ENCODE measurements at places on chromosomes 7 and 10.

DNA sequence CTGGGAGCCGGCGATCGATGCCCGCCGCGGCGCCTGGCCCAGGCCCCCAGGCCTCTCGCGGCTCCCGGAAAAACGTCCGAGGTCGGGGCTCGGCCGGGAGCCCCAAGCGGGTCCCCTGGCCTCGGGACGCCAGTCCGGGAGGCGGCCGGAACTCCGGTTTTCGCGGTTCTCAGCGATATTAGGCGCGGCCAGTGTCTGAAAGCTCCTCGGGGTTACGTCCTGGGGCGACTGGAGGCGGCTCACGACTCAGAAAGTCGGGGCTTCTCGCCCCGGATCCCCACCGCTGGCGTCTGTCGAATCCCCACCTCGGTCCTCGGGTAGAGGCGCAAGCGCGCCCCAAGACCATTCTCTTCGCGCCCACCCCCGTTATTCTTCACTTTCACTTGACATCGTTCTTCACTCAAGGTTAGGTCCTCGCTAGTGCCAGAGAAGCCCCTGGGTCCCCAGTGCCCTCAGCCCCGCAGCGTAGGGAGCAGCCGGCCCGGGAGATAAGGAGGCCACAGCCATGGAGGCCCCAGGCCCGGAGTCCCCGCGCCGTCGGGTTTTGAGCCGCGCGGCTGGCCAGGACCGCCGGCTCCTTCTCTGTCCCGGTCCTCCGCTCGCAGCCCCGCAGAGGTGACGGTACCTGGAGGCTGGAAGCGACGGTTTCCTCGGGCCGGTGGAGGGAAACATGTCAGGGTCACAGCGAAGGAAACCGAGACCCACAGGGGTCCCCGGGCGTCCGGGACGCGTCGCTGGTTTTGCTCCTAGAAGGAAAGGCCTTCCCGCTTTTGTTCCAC lies 35.2 kb upstream of the EBLN1 start:
- no peak for DNase-seq

GRCh38 chr7:151299530-151299929 lies 42.1 kb upstream of the NUB1 start:
- no peak for DNase-seq

DNA sequence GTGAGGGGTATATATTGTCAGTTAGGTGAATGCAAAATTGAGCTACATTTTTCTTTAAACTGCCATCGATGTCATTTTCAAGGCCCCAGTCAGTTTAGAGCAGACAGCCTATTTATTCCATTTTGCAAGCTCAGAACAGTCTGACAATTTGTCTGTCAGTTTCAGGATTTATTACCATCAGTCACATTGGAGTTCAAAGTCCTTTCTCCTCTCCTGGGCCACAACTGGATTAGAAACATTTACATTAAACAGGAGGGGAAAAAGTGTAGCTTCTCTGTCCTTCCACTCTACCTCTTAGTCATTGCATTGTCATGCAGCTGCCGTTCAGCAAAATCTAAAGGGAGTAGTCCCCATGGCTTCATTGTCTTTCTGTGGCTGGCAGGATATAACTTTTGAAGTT lies 3.5 kb upstream of the GHITM start:
- no peak for DNase-seq

GRCh38 chr7:148697256-148698006 lies 1.3 kb upstream of the CUL1 start:
- peak; percentile 73 for DNase-seq

- DNase-seq: no peak
Measured at GRCh38 chr10:79437111-79437814, 8.2 kb downstream of the ZCCHC24 start.

GRCh38 chr10:103452506-103453230 lies 498 bp upstream of the CALHM2 start:
- DNase-seq: no peak

DNA sequence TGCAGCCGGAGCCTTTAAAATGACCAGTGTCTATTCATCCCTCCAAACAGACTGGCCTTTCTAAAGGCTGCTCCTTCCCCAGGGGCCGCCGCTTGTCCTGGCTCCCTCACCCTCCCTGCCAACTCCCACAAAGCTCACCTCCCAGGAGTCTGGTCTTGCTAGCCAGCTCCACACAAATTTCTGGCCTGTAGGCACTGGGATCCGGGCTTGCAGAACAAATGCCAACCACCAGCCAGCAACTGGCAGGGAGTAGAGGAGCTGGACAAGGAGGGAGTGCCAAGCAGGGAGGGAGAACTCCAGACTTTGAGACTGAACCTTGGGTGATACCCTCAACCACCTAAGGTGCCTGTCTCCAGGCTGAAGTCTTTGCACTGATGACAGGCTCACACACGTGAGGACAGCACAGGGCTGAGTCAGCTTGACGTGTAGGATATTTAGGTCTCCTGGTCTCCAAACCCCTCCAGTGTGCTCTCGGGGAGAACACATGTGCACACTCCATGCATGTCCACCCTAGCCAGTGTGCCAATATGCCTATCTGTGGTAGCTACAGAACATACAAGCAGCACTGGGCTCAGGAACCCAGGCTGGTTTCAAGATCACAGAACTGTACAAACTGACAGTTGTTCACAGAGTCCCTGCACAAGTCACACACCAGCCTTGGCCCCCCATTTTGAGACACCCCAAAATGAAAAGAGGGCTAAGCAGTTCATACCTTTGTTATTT lies 6.0 kb downstream of the PAX2 start:
- DNase-seq: no peak

DNA sequence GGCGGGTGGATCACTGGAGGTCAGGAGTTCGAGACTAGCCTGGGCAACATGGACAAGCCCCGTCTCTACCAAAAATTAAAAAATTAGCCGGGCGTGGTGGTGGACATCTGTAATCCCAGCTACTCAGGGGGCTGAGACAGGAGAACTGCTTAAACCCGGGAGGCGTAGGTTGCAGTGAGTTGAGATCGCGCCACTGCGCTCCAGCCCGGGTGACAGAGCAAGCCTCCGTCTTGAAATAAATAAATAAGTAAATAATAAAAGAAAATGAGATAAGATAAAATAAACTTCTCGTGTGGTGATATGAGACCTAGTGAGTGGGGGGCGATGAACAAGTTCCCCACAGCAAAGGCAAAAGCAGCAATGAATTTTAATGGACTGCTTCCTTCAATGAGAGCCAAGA lies 33.6 kb upstream of the LMTK2 start:
- no peak for DNase-seq

DNA sequence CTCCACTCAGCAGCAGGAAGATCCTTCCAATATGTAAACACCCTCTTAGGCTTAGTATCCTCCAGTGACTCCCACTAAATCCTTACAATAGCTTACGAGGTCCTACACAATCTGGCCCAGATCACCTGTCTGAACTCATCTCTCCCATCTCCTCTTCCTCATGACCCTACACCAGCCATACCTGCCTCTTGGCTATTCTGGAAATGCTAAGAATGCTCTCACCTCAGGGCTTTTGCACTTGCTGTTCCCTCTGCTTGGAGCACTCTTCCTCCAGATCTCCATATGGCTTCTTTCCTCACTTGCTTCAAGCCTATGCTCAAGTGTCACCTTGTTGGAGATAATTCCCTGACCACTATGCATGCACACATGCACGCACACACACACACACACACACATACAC lies 50.8 kb upstream of the FRMD4A start:
- no peak for DNase-seq

- DNase-seq: no peak
Measured at GRCh38 chr7:3307435-3307834, 6.4 kb downstream of the SDK1 start.

DNA sequence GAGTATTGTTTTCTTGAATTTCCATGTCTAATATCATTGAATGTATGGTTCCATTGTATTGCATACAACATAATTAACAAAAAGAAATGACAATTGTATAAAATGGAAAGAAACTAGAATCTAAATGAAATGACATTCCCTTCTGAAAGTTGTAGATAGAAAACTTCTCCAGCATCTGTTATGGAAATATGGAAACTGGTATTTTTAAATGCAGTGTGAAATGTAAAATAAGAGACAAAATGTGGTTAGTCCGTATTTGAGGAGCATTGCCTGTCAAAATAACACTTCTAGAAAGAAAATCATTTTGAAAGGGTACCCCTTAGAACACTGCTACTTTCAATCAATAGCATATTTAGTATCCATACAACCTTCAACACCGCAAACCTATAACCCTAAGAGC lies 286.3 kb upstream of the CELF2 start:
- no peak for DNase-seq

GRCh38 chr7:92915348-92915747 lies 79.0 kb upstream of the CDK6 start:
- no peak for DNase-seq

DNA sequence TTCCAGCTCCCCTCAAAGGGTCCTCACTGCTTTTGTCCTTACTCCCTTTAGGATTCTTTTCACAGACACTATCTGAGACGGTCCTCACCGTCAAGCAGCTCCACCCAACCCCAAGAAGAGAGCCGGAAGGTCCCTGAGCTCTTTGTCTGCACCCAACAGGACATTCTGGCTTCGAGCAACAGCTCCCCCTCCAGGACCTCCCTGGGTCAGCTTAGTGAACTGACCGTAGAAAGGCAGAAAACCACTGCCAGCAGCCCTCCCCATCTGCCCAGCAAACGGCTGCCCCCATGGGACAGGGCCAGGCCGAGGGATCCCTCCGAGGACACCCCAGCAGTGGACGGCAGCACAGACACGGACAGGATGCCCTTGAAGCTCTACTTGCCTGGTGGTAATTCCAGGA lies 19.9 kb downstream of the MINDY4 start:
- DNase-seq: no peak

- no peak for DNase-seq
Measured at GRCh38 chr10:17101257-17101909, 28.2 kb downstream of the CUBN start.

GRCh38 chr7:47893238-47893637 lies 55.0 kb downstream of the PKD1L1 start:
- DNase-seq: no peak

- DNase-seq: peak; percentile 67
Measured at GRCh38 chr10:47031901-47032465, 120.8 kb downstream of the PTPN20 start.

DNA sequence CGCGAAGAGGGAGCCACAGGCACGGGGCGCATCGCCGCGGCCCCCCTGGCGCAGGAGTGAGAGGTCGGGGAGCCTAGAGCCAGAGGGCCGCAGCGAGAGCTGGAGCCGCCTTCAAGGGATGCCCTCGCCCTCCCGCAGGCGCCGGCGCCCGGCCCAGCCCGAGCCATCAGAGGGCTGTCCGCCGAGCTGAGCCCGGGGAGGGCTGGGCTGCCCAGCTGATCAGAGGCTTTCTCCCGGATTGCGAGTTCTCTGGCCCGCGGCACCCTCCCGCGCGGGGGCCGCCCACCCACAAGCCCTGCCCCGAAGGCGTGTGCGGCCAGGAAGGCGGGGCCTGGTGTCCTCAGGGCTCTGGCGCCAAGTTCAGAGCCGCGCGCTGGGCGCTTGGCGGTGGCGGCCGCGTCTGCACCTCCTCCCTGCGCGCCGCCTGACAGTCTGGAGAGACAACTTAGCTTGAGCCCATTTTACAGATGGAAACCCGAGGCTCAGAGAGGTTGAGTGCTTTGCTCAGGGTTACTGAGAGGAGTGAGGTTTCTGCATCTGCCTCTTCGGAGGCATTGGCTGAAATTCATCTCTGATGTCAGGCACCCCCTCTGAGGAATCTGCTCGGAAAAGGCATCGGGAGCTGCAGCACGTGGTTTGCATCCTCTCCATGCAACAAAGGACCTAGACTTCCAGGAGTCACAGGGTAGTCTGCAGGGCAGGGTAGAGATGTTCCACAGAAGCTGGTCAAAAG lies 3.8 kb upstream of the ANTXRL start:
- DNase-seq: peak; percentile 83

DNA sequence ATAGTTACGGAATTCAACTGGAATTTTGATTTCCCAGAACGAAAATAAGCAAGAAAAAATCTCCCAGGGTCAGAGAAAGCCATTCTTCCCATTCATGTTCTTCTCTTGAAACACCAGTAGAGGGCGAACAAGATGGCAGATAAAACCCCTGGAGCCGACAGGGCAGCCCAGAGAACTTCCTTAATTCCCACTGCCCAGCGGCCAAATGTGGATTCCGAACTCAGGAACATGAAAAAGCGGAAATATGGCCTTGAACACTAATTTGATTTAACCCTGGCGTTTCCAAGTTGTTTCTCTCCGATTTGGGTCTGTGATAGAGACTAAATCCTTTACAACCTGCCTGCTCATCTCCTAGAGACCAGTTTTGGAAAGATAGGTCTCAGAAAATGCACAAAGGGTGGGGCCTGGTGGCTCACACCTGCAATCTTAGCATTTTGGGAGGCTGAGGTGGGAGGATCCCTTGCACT lies 100.7 kb upstream of the WAC start:
- peak; percentile 79 for DNase-seq

GRCh38 chr7:106452031-106452851 lies 167.5 kb upstream of the NAMPT start:
- DNase-seq: no peak

- DNase-seq: no peak
Measured at GRCh38 chr10:93917064-93917391, 23.2 kb downstream of the SLC35G1 start.

DNA sequence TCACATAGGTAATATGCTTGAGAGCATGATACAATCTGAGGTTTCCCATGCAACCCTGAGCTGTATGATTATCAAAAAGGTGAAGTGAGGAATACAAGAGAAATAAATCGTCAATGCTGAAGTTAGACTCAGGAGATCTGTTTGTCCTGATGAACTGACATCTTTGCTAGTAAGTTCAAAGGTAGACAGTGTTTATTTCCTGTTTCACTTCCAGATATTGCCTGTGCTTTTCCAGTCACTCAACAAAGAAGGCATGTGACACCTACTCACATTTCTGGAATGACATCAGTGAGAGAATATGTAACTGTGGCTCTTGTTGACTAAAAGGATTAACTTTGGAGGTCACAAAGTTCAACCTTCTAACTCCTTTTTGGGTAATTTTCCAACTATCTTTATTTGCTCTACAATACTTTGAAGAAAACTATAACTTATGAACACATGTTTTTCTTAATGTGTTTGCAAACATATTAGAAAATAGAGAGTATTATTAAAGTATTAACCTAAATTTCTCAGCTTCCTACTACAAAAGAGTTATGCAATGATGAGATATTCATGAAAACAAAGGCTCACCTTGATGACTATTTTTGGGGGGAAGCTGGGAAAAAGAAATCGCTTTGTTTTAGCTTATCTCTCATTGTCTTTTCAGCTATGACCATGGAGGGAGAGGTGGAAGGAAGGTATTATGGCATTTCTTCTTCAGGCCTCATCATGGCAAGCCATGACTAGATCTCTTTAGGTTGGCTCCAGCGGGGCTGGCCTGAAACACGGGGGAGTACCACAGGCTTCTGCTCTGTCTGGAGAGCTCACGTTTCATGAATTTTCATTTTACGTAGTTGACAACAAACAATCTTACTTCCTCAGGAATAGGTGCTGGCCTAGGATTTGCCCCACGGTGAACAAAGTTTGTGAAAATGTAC lies 214.7 kb upstream of the SLC26A5 start:
- no peak for DNase-seq

GRCh38 chr10:89466599-89467035 lies 52.2 kb downstream of the IFIT5 start:
- DNase-seq: no peak
